ENCODE measurements at places on chromosomes 1 and 21.

- DNase-seq: no peak
These were observed 149.6 kb upstream of the C1orf87 start for GRCh38 chr1:60223158-60223557.

- no peak for DNase-seq
These were observed 199.2 kb downstream of the GRIK3 start for GRCh38 chr1:36835017-36835695.

- DNase-seq: no peak
These were observed 333.8 kb downstream of the ZP4 start for GRCh38 chr1:237556911-237557310.

- DNase-seq: no peak
These were observed 19.5 kb downstream of the FBLIM1 start for GRCh38 chr1:15777909-15778707.

DNA sequence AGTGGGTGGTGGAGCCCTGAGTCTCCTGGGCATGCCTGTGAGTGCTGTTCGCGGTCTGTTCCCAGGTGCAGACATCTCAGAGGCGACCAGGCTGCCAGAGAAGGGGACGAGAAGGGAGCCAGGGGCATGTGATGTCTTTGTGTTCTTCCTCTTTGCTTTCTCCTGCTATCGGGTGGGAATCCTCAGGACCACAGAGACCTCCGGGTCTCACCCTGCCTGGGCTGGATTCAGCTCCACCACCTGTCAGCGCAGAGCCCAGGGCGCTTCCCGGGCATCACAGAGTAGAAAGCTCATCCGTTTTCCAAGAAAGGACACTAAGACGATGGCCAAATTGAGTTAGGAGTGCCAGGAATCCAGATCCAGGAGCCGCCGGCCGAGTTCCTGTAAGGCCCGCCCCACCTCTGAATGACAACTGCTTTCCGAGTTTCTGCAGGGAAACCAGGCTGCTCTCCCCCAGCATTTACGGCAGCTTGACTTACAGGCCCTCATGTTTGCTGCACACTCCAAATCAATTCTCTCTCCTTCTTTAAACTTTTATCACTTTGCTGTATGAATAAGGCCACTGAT is 130.8 kb downstream of the CAMTA1 start:
- DNase-seq: no peak

DNA sequence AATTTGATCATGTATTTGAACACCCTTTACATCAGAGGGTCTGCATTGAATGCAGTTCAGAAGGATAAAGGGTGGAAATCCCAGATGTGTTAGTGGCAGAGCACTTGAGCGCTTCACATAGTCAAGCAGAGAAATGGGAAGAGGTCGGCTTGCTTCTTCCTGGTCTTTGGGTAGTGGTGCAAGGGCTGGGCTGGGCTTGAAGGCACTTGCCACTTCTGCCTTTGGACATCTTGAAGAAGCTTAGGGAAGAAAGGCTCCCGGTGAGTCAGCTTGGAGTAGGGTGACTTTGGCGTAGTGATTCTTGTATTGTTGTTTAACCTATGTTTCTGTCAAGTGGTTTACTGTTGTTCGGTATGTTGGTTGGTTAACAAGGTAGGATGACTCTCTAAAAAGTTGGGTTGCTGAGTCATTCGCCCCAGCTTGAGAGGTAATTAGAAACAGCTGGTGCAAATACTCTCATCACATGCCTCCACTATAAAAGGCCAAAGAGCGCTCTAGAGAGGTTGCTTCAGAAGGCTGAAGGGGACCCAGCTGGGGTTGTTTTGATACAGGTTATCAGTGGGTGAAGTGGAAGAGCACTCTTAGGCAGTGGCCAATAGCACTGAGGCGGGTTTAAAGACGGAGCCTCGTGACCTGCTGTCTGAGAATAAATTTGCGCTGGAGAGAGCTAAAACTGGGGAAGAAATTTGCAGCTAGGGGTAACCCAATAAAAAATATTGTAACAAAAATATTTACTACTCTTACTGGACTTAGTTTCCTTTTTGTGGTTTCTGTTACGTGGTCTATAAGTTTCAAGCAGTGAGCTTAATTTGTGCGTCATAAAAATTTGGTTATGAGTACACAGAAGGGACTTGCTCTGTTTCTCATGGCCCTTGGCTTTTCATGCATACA is 1.4 kb downstream of the BACH1 start:
- peak; percentile 96 for DNase-seq

DNA sequence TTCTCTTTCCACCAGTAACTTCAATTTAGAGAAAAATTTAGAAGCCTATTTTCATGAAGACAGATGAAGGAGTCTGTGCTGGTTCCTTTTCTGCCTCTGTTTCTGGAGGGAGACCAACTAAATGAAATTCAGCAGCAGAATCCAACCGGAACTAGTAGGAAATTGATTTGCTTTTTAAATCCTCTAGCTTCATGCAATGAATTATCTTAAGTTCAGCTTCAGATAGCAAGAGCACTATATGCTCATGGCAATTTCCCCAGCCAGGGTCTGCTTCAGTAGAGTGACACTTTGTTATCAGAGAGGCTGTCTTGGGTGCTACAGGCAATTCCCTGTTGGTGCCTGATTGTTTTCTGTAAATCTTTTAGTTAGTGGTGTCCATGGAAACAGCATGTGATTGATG is 189.7 kb downstream of the SLC35F3 start:
- DNase-seq: no peak

DNA sequence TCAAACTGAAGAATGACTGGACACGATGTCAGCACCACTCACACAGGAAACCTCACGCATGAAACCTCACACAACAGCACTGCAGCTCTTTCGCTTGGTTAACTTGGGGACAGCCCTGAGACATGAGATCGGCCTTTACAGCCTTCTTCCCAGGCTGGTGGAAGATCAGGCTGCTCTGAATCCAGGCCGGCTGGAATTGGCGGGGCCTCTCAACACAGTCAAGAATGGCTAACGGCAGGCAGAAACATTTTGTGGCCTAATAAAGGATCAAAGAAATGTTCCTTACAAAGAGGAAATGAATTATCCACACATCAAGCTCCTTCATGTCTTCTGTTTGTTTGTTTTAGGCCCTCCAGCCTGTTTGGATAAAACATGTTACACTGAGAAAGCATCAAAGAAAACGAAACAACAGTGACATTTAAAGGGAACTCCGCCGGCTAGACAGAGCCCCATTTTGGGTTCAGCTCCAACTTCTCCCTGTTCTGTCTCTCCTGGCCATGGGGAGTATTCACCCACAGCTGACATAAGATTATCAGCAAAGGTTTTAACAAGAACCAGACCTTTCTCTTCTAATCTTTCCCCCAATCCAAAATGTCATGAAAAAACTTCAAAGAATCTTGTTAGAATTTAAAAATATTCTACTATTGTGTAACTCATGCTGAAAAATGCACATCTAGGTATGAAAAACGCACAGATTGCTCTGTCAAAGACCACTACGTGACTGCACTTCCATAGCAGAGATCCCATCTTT is 131.2 kb downstream of the SLC45A1 start:
- peak; percentile 39 for DNase-seq

DNA sequence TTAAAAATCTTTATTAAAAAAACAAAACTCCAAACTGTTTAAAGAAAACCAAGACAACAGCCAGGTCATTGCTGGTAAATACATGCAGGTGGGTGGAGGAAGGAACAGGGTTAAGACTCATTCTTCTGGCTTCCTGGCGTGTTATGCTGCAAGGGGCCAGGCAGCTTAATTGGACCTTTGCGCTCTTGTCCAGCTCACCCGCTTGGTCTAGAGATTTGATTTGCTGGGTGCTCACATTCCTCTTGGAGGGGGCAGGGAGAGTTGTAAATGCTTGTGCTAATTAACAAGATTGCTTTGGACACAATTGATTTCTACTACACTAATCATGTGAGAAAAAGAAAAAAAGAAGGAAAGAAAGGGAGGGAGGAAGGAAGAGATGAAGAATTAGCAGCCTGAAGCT is 10.5 kb downstream of the CEP104 start:
- DNase-seq: no peak

DNA sequence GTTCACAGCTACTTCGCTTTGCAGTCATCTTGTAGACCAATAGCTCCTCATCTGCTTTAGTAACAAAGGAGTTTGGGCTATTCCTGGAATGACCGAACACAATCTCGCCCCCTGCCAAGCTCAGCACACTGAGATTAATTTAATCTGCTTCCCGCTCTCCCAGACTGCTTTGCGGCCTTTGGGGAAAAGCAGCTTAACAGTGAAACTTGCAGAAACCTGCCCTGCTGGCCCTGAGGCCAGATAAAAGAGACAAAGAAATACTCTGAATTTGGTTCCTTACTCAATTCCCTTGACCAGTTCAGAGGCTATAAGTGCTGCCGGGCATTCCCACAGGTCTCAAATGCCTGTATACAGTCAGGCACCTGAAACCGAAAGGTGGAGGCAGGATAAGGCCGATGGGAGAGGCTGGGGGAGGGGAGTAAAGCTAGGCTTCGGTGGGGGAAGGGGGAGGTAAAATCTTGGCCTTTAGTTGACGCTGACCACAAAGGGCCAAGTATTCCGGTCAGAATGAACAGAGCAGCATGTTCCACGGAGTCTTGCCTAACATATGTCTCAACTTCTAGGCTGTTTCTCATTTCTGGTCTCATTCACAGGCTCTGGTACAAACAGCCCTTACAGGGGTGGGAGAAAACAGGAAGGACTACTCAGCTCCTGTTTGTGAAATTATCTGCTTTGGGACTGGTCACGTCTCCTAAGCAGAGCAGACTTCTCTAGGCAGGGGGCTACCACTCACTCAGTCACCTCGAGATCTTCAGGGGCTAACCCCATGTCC is 17.7 kb upstream of the A3GALT2 start:
- DNase-seq: peak; percentile 50

- no peak for DNase-seq
These were observed 1.6 kb downstream of the ABCA4 start for GRCh38 chr1:94119306-94119705.

DNA sequence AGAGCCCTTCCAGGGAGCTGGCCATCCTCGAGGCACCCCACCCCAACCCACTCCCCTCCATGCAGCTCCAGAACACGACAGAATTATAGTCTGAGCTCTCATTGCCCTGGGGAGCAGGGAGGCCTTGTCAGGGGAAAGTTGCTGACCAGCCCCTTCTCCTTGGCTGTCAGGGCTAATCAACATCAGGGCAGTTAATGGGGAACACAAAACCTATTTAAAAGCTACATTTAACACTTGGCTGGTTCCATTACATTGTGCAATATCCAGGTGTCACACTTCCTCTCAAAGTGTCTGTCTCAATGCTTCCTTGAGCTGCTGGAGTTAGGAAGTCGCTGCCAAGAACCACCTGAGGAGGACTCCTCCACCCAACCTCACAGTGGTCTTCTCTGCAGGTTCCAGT is 111.8 kb upstream of the GRIK3 start:
- no peak for DNase-seq

GRCh38 chr1:27994060-27994459 is 34.3 kb downstream of the XKR8 start:
- DNase-seq: no peak

DNA sequence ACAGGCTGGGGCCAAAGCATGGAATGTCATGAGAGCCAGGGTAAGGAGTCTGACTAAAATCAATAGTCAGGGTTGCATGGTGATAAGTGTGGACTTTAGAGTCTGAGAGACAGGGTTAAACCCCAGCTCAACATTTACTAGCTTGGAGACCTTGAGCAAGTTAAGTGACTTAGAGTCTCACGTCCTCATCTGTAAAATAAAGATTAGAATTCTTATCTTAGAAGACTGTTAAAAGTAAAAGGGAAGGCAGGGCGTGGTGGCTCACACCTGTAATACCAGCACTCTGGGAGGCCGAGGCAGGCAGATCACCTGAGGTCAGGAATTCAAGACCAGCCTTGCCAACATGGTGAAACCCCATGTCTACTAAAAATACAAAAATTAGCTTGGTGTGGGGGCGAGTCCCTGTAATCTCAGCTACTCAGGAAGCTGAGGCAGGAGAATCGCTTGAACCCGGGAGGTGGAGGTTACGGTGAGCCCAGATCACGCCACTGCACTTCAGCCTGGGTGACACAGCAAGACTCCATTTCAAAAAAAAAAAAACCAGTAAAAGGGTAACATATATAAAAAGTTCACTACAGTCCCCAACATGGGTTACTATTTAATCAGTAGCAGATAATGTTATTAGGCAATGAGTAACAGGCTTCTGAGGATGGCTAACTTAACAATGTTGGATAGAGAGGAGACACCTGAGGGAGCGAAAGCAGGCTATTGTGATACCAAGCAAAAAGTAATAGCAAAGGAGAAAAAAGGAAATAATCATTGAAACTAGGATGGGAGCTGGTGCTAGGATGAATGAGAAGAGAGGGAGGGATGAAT is 20.8 kb downstream of the TMCO1 start:
- DNase-seq: no peak

- no peak for DNase-seq
These were observed 9.2 kb downstream of the ROR1 start for GRCh38 chr1:63782982-63783381.

- DNase-seq: no peak
These were observed 462.2 kb upstream of the PTBP2 start for GRCh38 chr1:96259399-96259798.

DNA sequence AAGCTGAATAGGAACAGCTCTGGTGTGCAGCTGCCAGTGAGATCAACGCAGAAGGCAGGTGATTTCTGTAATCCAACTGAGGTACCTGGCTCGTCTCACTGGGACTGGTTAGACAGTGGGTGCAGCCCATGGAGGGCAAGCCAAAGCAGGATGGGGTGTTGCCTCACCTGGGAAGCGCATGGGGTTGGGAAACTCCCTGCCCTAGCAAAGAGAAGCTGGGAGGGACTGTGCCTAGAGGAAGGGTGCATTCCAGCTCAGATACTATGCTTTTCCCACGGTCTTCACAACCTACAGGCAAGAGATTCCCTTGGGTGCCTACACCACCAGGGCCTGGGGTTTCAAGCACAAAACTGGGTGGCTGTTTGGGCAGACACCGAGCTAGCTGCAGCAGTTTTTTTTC is 183.2 kb downstream of the DNM3 start:
- DNase-seq: no peak
